ENCODE measurements at places on chromosomes 2 and 18.

- no peak for DNase-seq
Measured at GRCh38 chr2:5777131-5777535, 84.9 kb downstream of the SOX11 start.

GRCh38 chr2:120526997-120527945 is 181.3 kb downstream of the INHBB start:
- DNase-seq = no peak

GRCh38 chr2:53740170-53740569 is 27.4 kb upstream of the CHAC2 start:
- peak; percentile 10 for DNase-seq

GRCh38 chr2:96359866-96360265 is 24.3 kb downstream of the NCAPH start:
- DNase-seq = no peak

GRCh38 chr2:68046224-68046623 is 16.6 kb downstream of the C1D start:
- DNase-seq = no peak

GRCh38 chr18:45856531-45856930 is 31.1 kb downstream of the SIGLEC15 start:
- DNase-seq = peak; percentile 25

DNA sequence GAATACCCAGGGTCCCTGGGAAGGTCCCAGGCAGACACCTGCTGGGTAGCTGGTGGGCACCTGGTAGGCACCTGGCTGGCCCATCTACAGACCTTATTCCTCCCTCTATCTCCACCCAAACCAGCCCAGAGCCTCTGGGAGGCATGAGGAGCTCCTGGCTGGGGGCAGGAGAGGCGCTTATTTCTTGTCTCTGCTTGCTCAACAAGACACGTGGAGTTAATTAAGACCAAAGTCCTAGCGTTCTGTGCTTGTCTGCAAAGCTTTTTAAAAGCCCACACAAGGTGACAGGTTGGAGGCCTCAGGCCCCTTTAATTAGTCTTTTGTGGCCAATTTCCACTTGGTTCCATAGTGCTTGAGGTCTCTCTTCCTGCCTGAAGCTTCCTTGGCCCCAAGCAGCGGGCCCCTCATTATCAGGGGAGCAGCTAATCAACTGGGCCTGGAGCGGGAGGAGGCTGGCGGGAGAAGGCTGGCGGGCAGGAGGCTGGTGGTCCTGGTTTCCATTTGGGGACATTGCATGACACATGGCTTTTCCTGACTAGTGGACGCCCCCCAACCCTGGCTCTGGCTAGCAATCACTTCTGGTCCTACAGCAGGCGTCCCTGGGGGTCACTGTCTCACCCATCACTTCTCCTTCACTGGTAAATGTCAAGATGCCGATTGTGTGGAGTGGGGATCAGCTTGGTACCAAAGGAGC is 65.4 kb upstream of the HDAC4 start:
- DNase-seq = no peak

DNA sequence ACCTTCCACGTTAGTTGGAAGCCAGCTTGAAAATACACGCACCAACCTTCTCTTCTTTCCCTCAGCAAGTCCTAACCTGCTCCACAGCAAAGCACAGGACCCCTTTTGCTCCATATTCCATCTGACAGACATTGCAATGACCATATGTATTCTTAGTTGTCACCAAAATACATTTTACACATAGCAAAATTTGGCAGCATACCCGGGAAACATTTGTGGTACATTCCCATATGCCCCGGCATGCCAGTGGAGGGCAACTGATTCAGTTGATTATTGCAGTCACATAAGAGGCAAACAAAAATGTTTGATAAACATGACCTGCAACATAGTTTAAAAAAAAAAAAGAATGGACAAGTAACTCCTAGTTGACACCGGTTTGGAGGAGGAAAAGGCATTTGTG is 202.1 kb upstream of the UBE2E3 start:
- no peak for DNase-seq

DNA sequence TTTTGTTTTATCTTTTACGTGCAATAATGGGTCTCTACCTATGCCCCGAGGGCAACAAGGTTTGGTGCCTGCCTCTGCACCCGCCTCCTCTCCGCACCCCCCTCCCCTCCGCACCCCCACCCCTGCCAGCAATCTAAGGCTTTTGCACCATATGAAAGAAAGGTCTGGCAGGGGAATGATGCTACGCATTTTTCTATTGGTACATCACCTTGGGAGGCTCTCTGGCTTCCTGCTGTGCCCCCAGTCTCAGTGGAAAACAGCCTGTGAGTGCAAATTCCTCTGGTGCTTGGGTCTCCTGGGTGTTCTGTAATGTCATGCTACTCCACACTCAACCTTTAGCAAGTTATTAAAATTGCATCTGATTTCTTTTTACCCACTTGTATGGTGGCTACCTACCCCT is 161.3 kb upstream of the SMAD7 start:
- DNase-seq = no peak

DNA sequence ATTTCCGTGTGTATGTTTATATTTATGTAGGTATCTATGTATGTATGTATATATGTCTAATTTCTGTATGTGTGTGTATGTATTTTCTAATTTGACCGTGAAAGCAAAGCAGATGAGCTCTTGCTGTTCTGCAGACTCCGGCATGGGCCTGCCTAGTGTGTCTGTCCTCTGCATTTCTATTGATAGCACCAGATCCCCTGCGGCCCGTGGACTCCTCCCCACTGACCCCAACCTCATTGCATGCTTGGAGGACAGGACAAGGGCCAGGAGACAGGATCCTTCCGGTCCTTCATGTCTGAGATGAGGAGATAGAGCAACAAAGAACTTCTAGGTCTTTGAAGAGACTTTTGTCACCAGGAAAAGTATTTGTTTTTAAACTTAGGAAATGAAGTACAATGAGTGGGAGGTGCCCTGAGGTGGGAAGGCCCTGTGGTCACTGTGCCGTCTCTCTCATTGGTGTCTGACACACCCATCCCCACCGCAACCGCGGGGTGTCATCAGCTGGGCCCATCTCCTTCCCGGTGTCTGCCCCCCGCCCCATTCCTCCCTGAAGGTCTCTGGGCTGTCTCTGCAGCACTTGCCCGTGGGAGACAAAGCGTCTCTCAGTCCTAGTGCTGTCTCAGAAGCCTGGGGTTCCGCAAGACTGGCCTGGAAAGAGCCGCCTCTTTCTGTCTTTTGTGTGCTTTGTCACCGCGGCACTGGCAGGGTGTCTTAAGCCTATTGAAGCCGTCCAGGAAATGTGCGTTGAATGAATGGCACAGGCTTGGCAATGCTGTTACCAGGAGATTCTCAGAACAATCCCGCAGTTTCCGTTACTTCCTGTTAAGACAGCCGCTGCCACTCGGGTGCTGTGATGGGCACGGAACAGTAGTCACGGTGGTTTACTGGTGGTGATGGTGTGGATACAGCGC is 216.4 kb downstream of the AGAP1 start:
- DNase-seq = no peak

DNA sequence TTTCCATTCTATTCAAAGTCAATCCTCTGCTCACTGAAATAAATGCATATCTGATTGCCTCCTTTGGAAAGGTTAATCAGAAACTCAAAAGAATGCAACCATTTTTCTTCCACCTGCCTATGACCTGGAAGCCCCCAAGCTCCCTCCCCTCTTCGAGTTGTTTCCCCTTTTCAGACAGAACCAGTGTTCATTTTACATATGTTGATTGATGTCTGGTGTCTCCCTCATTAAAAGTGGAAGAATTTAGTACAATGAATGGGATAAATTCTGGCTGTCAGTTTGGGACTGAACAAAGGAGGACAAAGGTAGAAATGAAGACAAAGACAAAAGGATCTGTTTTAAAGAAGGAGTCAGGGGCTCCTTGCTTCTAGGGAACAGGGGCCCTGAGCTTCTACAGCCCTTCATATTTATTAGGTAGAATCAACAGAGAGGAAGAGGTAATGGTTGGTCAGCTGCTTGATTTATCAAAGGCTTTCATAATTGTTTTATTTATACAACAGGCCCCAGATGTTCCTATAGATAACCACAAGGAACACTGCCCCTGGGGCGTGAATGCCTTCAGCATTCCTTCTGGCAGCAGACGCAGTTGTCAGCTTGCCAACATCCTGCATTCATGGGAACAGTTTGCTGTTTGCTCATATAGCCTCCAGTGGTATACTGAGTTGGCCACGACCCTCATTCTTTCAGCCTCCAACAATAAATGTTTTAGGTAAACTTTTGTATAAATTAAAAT is 949.8 kb upstream of the LRATD1 start:
- DNase-seq = no peak

- peak; percentile 78 for DNase-seq
Measured at GRCh38 chr2:224909885-224910573, 132.2 kb downstream of the DOCK10 start.

GRCh38 chr2:199303728-199304177 is 154.0 kb downstream of the SATB2 start:
- DNase-seq = peak; percentile 86

DNA sequence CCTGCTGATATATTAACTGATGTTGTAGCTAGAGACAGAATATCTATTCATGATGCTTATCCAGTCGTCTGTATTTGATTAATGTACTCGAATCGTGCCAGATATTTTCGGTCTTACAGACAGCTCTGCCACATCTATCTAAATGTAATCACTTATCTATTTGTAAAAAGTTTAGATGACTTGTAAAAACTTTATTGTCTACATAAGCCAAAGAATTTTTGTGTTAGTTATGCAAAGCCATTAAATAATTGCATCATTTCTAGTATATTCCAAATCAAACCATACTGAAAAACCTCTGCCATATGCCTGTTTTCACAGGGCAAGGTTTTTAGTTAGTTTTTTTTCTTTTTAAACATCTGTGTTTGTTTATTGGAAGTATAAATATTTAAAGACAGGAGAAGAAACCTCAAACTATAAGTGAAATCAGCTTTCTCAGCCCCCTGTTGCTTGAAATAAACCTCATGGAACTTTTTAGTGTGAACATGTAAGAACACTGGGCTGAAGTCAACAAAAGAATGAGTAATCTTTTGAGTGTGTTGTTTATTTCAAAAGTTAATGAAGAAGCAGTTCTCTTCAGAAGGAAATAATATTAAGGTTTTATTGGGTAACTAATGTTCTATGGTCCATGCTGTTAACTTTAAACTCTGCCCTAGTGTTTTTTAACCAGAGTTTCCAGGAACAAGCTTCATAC is 657.6 kb upstream of the SYT4 start:
- no peak for DNase-seq

DNA sequence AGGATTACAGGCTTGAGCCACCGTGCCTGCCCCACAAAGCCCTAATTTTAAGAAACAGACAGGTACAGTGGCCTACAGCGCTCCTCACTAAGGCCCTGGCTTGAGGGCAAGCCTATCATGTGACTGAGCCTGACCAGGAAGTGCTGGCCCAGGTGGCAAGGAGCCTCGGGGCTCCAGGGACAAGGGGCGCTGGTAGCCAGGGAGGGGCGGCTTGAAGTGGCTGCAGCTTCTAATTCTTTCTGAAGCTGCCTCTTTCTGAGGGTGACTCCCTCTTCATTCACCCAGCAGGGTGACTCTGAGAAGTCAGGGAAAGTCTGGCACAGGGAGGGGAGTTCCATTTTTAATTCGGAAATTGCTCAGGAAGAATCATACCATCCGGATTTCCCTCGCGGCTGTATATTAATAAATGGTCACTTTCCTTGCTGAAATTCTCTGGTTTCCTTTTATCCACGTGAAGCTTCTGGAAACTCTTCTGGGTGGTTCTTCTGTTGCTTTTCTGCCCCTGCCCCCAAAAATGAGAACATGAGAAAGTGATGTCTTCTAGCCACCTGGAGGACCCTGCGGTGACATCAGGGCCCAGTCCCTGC is 115.7 kb downstream of the FAM210A start:
- DNase-seq = no peak

GRCh38 chr2:104781151-104781550 is 72.8 kb upstream of the POU3F3 start:
- DNase-seq = no peak

DNA sequence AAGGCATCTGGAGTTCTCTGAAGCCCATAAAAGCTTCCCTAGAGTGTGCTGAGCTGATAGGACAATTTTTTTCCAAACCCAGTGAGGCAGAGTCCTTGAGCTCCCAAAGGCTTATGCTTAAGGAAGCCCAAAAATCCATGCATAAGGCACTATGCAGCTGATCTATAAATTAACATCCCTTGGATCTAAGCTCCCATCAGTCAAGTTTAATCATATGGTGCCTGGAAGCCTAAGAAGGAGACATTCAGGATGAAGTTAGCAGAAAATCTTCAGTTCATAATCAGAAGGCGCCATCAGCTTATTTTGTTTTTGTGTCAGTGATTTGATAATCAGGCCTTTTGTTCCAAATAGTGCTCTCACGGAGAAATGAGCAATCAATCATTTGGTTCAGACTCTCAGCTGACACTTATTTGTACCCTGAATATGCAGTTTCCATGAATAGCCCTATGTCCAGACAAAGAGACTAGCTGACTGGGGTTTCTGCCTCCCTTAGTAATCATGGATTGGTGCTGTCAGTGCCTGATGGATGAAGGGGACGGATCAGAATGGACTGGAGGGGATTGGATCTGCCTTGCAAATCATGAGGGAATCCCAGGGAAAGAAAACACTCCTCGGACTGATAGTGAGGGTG is 464.8 kb upstream of the RGPD4 start:
- DNase-seq = no peak

DNA sequence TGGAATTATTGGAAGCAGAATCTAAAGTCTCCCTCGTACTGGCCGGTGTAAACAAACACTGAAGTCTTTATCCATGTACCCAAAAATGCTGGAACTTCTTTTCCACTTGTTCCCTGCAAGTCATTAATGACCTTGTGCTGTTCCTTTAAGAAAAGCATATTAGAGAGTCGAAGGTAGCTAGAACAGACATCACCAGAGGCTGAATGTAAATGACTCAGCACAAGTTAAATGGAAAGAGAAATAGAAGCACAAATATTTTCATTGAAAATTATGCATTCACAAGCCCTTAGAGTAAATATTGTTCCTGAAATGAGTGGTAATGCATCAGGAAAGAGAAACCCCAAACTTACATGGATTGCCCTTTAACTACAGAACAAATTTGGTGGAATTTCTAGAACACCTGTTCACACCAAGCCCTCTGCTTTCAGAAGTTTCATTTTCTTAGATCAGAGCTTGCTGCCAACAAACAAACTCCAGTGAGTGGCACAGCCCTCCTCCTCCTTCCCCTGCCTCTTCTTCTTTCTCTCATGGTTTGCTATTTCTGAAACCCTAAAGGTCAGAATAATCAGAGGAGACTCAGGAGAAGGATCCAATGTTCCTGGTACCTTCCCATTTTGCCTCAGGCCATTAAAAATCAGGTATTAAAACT is 264.3 kb downstream of the TXNL1 start:
- DNase-seq = no peak

DNA sequence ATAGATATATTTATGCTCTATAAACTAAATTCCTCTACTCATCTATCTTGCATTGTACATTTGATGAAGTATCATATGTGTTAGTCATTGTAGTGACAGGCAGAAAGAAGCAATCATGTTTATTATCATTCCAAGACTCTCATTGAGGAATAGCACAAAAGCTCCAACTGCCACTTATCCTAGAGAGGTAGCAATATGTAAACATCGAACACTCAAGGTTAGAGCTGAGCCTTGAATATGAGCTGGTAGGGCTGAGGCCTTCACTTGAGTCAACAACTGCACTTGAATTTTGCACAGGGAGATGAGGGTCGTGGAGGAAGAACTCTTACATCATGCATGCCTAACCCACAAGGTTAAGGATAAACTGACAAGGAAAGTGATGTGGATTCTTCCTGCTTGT is 900.9 kb downstream of the CPS1 start:
- no peak for DNase-seq

GRCh38 chr18:79884294-79884962 is 67.0 kb downstream of the SLC66A2 start:
- DNase-seq = no peak

Data from AG08396 (cell line).